AG04450 (cell line): ENCODE measurements at places on chromosomes 11 and 22.

DNA sequence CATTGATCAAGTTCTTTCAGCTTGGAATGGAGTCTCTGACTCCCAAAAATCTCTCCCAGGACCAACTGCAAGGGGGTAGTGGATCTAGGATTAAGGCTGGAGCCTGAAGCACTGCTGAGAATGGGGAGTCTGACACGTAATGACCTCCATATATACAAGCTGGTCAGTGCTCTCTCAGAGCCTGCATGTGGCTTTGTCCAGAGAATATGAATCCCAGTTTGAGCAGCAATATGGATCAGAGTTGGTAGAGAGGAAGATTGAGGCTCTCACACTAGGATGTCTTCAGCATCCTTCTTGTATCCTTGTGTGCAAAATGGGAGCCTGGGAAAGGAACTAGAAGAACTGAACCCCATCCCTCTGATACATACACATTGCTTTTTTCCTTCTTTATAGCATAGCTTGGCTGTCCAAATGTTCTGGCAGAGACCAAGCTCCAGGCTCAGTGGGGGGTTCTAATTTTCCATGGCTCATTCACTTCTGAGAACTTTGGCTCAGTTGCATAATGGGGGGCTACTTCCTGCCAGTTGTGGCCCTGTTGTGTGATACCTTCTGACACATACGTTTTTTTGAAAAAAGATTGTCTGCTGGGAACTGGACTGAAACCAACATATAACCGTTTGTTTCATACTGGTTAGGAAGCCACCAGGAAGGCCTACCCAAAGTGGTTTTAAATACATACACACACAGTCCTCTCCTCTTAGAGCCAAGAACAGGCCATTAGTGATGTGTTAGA is 138.2 kb downstream of the ETS1 start:
- DNase-seq = no peak

- no peak for DNase-seq
Measured at GRCh38 chr11:128757235-128757711, 63.4 kb downstream of the FLI1 start.

DNA sequence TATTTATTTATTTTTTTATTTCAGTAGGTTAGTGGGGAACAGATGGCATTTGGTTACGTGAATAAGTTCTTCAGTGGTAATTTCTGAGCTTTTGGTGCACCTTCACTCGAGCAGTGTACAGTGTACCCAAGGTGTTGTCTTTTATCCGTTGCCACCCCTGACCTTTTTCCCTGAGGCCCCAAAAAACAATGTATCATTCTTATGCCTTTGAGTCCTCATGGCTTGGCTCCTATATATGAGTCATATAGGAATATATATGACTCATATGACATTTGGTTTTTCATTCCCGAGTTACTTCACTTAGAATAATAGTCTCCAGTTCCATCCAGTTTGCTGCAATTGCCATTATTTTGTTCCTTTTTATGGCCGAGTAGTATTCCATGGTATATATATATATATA is 763.9 kb downstream of the NTM start:
- no peak for DNase-seq

- DNase-seq = no peak
Measured at GRCh38 chr11:2537896-2538724, 93.3 kb downstream of the KCNQ1 start.

- no peak for DNase-seq
Measured at GRCh38 chr11:128845334-128845780, 21.7 kb downstream of the KCNJ1 start.
